ENCODE measurements at places on chromosomes 6 and 20.

DNA sequence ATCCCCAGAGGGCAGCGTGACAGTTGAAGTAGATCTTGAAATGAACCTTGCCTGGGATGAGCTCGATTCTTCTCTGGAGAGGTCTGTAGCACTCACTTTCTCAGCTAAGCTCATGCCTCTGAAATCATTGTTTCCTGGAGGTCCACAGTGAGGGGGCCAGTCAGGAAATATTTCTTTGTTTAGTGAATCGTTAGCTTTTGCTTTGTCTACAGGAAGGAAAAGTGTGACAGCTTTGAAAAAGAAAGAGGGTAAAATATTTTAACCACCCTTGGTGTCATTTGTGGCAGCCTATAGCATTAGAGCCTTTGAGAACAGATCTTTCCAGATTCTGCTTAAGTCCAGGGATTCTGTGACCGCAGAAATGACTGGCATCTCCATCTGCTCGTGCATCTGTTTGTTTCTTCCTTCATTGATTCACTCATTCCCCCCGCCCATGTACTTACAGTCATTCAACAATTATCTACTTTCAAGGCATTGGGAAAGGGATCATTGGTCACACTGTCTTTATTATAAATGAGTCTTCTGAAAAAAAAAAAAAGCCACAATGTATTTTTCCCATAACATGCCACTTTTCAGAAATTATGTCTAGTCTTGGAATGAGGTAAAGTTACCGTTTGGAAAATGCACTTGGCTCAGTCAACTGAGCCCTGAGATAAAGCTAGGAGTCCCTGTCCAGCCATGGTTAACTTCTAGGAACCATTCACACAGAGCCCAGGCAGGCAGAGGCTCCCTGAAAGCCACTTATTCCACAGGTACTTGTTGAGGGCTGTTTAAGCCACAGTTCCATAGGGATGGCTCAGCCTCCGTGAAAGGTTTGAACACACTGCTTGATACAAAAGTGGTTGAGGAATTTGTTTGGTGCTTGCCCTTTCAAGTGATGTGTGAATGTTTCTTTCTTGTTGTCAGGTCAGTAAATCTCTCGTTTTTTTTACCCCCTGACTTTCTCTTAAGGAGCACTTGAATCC lies 86.0 kb downstream of the TIAM2 start:
- DNase-seq: no peak

GRCh38 chr20:21555470-21556120 lies 41.7 kb upstream of the NKX2-2 start:
- no peak for DNase-seq

DNA sequence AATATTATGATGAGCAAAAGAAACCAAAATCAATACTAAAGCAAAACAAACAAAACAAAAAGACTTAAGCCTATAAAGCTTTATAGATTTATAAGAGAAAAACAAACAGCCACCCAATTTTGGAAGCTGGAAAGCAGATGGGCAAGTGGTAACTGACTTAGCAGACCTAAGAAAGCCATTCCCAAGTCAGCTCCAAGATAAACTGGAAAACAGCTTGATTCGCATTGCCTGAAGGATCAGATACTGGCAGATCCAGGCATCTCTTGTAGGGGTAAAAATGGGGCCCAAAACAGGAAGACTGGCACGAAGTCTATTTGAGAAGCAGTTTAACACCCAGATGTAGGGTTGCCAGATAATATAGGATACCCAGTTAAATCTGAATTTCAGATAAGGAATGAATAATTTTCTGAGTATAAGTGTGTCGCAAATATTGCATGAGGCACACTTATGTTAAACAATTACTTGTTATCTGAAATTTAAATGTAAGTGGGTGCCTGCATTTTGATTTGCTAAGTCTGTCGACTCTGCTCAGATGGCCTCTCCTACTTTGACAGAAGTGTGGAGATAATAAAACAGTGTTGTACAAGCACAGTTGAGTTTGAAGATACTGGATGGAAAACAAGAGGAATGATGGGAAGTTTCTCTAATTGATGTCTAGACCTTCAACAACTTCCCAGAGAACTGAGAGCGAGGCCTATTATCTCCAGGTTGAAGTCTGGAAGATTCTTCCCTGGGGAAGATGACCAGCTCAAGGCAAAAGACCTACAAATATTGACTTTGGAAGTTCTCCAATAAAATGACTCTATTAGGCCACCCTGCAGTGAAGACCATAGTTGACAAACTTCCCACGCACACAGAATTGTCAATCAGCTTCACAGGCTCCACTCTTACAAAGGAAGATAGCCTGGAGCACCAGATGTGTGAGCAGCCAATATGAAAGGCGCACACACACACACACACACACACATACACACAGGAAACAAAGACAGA lies 113.4 kb downstream of the FAM50B start:
- no peak for DNase-seq

- DNase-seq: no peak
Observed at GRCh38 chr20:47610945-47611250, 109.2 kb downstream of the NCOA3 start.

DNA sequence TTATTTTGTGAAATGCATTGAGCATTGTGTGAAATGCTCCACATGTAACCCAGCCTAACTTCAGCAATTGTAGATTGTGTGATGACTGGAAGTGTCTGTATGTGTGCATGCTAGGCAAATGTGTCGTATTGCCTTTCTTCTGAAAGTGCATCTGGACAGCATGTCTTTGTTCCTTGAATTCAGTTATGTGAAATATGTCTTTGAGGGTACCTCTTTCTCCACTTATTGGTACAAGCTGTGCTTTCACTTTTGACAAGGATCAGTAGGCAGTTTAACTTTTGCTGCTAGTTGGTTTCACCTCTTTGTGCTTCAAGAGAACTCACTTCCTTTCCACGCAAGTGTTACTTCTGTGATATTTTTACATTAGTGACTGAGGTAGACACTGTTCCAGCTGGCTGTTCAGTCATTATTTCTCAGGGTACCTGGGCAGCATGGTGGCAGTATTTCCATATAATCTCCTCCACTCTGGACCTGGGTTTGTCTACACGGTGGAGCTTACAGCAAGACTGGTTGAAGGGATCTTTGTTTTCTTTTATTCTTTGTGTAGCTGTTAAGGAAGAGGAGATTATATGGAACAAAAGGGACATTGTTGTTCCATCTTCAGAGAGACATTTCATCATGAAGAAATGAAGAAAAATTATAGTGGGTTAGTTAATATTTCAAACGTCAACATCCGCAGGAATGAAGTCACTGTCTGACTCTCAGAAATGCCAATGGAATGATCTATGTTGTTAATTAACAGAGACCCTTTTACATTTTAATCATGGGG lies 175.4 kb downstream of the UTRN start:
- DNase-seq: no peak

GRCh38 chr20:25070821-25071473 lies 11.0 kb downstream of the VSX1 start:
- DNase-seq: no peak

Data from stimulated activated CD4-positive, alpha-beta T cell treated with anti-CD3 and anti-CD28 coated beads, Interleukin-15, amount 100 ng/mL, for 48 hours (primary cell).